ENCODE measurements at places on chromosomes 5 and 9. TPM values are rescaled to one million over a fixed set of nuclear protein-coding genes. Genes with fewer than 3 reads are reported as not detected.

The GABRA1 gene
- total RNA-seq, result not detected

The NCS1 gene
- 2.6 TPM for total RNA-seq

The PCDHA1 gene
- total RNA-seq, result not detected

The GABRA6 gene
- not detected for total RNA-seq

The TMEM232 gene
- total RNA-seq, result 0.92 TPM

The PCDHB3 gene
- total RNA-seq, result not detected

The PCDHA13 gene
- not detected for total RNA-seq

The SLC6A18 gene
- total RNA-seq, result not detected

The ADAMTSL1 gene
- total RNA-seq, result not detected

The NXNL2 gene
- not detected for total RNA-seq

The LEAP2 gene
- 0.27 TPM for total RNA-seq

The MLANA gene
- not detected for total RNA-seq

The CATSPER3 gene
- not detected for total RNA-seq

The SLC6A19 gene
- not detected for total RNA-seq

The NPDC1 gene
- 29.8 TPM for total RNA-seq

The CEMIP2 gene
- total RNA-seq, result 286 TPM

The SEMA6A gene
- total RNA-seq, result not detected

The KCNT1 gene
- total RNA-seq, result not detected

The TRIM36 gene
- total RNA-seq, result not detected

The CORO2A gene
- total RNA-seq, result 6.7 TPM

The LMX1B gene
- total RNA-seq, result not detected

The HDHD3 gene
- 10.2 TPM for total RNA-seq

The CDH10 gene
- not detected for total RNA-seq

The NSG2 gene
- not detected for total RNA-seq

The MINAR2 gene
- total RNA-seq, result not detected

The ABCA1 gene
- 11.2 TPM for total RNA-seq

The MAPK9 gene
- 23.3 TPM for total RNA-seq

All from CD8-positive, alpha-beta T cell (primary cell).